ENCODE measurements at places on chromosomes 12 and 14. TPM values are rescaled to one million over a fixed set of nuclear protein-coding genes. Genes with fewer than 3 reads are reported as not detected.

The SERPINA10 gene
- under 0.01 TPM for total RNA-seq

The CELA1 gene
- total RNA-seq: not detected

The KRT73 gene
- total RNA-seq: not detected

The RFX4 gene
- total RNA-seq: not detected

The LYSET gene
- 11.9 TPM for total RNA-seq

The NEDD1 gene
- 40.9 TPM for total RNA-seq

The WDHD1 gene
- 28.2 TPM for total RNA-seq

The SCNN1A gene
- 1.4 TPM for total RNA-seq

The ACOT6 gene
- not detected for total RNA-seq

The HSP90B1 gene
- total RNA-seq: 1,591 TPM

The AKAP5 gene
- total RNA-seq: 0.58 TPM

The ABCC9 gene
- 51.0 TPM for total RNA-seq

The HNF1A gene
- not detected for total RNA-seq

The SLC6A15 gene
- total RNA-seq: 0.77 TPM

The NOXRED1 gene
- total RNA-seq: 0.19 TPM

The OR4E2 gene
- not detected for total RNA-seq

The AKAP6 gene
- 4.0 TPM for total RNA-seq

The IGFBP6 gene
- 1,794 TPM for total RNA-seq

The SLC6A12 gene
- 0.19 TPM for total RNA-seq

The CISTR gene
- total RNA-seq: not detected

The PRKCH gene
- total RNA-seq: 11.9 TPM

The B4GALNT1 gene
- total RNA-seq: 2.8 TPM

The ZNF385A gene
- 0.77 TPM for total RNA-seq

The PMCH gene
- not detected for total RNA-seq

The MSI1 gene
- total RNA-seq: not detected

The TSFM gene
- 22.6 TPM for total RNA-seq

The SLC38A4 gene
- 0.28 TPM for total RNA-seq

The CNIH1 gene
- total RNA-seq: 342 TPM

The NTS gene
- not detected for total RNA-seq

The PTHLH gene
- total RNA-seq: 10.2 TPM

The KCNMB4 gene
- total RNA-seq: 5.1 TPM

The THTPA gene
- total RNA-seq: 11.3 TPM

The PZP gene
- not detected for total RNA-seq

The RPL41 gene
- 2,753 TPM for total RNA-seq

The SLC39A5 gene
- 0.85 TPM for total RNA-seq

The KLRC1 gene
- not detected for total RNA-seq

The KRT78 gene
- total RNA-seq: not detected

The SDSL gene
- total RNA-seq: 30.1 TPM

The CACNA1C gene
- total RNA-seq: 5.9 TPM

The MIP gene
- total RNA-seq: 0.19 TPM

The PRIMA1 gene
- total RNA-seq: not detected

The RNU4-1 gene
- under 0.01 TPM for total RNA-seq

The PIP4K2C gene
- total RNA-seq: 18.2 TPM

The L3HYPDH gene
- 52.9 TPM for total RNA-seq

The CCDC177 gene
- total RNA-seq: under 0.01 TPM

The SYNE3 gene
- 5.9 TPM for total RNA-seq

The ARHGAP9 gene
- 0.38 TPM for total RNA-seq

The CMKLR1 gene
- under 0.01 TPM for total RNA-seq

The ATXN2 gene
- total RNA-seq: 21.4 TPM

The KRT82 gene
- not detected for total RNA-seq

The CCDC85C gene
- 7.7 TPM for total RNA-seq

The OVCH1 gene
- total RNA-seq: under 0.01 TPM

The STXBP6 gene
- total RNA-seq: 7.7 TPM

The GLIPR1L1 gene
- not detected for total RNA-seq

The GLT8D2 gene
- total RNA-seq: 14.8 TPM

The KLRF1 gene
- not detected for total RNA-seq
